ENCODE measurements at places on chromosomes 6 and 20.

DNA sequence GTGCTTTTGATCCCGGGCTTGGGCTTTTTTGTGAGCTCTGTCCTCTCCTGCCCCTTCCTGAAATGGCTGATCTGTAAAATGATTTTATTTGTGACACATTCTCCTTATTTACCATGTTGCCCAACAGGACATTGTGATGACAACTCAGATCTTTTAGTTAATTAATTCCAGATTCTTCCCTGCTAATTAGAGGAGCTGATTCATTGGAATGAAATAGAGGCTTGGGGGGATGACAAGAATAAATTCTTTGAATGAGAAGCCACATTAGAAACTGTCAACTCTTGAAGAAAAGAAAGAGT is 26.1 kb upstream of the GABRR1 start:
- no peak for DNase-seq

GRCh38 chr20:63072991-63073737 is 66.4 kb upstream of the BHLHE23 start:
- no peak for DNase-seq

DNA sequence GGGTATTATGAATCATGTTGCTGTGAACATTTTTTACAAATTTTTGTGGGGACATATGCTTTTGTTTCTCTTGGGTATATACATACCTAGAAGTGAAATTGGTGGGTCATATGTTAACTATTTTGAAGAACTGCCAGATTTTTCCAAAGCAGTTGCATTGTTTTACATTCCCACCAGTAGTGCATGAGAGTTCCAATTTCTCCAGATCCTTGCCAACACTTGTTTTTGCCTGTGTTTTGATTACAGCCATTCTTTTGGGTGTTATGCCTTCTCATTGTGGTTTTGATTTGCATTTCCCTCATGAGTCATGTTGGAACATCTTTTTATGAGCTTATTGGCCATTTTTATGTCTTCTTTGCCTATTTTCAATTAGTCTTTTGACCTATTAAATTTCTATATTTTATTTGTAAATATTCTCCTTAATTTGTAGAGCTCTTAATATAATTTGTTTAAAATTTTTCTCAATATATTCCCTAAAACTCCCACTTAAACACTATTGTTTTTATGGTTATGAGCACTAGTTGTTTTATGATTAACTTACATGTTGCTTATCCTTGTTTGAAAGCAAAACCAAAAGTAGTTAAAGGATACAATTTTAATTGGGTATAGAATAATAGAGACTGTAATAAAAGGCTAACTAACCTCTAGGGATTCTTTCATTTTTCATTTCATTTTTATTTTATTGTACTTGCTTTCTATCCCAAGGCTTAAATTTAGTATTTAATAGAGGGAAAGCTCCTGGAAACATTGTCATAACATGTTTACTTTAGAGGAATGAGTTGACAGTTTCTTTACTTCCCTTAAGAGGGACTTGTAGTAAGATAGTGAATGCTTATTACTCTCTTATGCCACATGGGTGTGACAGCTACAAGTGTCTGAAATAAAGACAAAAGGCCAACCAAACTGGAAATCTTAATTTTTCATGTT is 5.5 kb downstream of the UBR2 start:
- no peak for DNase-seq

DNA sequence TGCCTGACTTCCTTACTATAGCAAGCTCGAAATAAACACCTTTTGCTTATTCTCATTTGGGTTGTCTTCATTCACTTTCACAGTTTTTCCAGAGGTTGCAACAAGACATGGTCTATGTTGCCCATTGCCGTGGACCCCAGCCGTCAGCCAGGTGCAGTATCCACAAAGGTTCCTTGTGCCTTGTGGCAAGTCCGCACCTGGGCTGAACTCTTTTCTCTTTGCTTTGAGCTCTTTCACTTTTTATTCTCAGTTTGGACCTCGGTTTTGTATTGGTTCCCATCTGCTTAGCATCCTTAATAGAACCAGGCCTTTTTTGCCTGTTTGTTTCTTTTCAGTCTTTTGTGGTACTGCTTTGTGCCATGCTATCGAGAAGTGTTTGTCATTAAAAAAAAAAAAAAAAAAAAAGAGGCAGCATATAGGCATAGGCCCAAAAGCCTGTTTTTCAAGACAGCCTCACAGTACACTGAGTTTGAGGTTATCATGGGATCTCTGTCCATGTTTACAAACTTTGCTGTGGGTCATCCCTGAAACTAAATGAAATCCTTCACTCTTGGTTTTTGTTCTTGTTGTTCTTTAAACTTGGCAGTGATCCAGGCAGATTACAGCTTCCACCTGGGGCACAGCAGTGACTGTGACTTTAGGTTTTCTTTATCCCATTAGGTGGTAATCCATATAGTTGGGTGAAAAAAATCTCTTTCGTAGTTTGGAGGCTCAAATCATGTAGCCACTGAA is 33.3 kb downstream of the GSTA3 start:
- DNase-seq: no peak

DNA sequence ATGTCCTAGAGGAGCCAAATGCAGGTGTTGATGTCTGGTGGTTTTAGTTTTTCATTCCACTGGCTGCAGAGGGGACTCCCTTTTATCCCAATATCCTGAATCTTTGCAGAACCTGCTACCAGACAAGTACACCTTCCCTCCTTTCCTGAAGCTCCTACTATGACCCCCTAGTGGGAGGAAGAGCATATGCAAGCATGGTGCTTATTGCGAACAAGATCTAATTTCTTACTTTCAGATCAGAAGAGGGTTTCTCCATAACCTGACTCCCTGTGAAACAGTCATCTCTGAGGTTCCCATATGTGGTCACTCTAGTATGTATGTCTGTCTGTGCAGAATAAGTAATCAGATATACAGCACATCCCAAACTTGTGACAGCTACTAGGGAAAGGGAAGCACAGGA is 277.2 kb downstream of the ARHGAP18 start:
- no peak for DNase-seq

DNA sequence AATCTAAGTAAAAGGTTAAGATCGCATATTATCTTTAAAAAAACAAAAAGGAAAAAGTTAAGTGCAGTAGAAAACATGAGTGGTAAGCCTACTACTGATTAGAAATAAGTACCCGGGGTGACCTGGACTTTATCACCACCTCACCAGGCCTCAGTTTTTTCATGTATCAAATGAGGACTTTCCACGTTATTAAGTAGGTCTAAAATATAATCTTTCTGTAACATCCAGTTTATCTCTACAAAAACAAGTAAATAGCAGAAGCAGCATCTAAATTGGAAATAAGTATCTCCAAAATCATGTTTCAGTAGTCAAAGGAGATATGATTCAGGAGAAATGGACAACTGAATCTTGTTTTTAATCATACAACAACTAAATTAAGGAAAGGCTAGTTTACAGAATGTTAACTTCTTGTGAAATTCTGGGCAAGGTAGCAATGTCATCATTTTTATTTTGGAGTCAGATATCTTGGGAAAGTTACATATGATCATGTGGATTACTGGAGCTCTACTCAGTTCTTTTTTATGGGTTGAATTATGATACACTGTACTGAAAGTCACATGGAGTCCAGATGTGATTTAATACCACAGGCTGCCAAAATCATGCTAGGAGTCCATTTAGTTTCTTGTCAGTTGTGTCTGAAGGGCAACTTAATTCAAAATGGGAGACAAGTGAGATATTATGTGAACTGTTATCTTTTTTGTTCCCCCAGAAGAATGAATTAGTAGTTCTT is 114.7 kb upstream of the PRL start:
- no peak for DNase-seq

DNA sequence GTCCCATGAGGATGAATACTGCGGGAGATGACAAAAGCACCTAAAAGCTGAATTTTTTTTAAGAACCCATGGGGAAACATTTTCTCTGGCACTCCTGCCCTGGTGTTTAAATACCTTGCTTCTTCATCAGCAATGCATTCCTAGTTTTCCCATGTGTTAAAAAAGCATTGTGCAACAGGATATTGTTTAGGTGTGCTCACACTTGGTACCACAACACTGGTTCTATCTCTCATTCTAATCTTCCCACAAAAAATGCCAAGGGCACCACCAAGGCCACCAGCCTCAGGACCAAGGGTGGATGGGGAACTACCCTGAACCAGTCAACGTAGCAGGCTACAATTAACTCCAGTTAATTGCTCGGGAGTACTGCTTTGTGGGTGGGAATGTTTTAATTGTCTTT is 50.9 kb downstream of the ALDH5A1 start:
- no peak for DNase-seq

Data from psoas muscle (tissue), 8 donors.